ENCODE measurements at places on chromosomes 3 and 15.

DNA sequence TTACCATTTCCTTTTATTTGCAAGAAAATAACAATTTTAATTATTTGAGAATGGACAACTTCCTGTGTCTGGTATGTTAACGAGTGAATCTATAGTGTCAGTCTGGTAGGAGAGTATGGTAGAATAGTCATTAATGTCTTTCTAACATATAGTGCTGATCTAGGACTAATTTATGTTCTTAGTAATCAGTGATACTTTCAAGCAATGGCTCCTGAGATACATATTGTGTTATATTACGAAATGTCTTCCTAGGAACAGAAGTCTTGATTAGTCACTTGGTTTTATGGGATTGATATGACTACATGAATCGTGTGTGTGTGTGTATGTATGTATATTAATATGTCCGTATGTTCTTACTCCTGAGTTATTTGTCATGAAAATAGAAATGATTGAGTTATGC is 66.6 kb upstream of the PAQR5 start:
- no peak for DNase-seq

- DNase-seq = no peak
Measured at GRCh38 chr15:36334059-36334458, 245.4 kb upstream of the CDIN1 start.

DNA sequence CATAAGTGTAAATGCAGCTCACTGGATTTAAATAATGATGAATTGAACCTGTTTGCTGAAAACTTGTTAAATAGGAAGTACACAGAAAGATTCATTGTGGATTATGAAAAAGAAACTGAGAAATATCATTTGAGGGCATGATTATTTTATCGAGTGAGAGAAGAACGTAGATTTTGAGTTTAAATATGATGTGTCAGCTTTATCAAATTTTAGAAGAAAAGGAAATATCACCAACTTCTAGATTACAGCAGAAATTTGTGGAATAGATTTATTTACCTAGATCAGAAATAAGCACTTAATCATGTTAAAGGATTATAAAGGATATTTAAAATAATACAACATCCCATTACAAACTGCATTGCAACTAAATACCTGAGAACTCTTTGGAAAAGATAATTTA is 315.5 kb downstream of the ZPLD1 start:
- no peak for DNase-seq

DNA sequence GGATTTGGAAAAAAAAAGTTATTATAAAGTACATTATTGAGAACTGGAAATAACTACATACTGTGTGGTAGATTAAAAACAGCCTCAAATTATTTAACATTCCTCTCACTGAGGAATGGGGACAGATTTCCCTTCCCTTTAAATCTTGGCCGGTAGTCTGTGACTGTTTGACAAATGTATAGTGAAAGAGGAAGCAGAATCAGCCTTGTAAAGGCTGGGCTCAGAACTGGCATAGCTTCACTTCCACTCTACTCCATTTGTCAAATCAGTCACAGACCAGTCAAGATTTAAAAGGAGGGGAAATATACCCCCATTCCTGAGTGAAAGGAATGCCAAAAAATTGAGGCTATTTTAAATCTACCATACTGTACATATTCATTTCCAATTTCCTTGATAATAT is 18.2 kb upstream of the B4GALT4 start:
- no peak for DNase-seq

DNA sequence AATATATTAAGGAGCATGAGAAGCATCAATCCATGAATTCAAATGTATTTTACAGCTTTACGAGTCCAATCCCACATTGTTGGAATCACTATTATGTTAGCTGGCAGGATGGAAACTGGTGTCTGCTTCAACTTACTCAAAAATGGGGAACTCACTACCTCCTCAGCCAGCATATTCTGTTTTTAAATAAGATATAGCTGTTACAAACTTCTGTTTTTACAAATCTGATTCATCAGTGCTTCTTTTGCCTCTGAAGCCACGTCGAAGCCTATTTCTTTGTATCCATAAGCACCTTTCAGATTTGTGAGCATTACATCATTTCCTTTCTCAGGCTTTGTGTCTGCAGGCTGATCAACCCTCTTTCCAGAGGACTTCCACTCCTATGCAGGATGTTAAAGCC is 105.9 kb downstream of the TPRG1 start:
- DNase-seq = no peak

- DNase-seq = no peak
Measured at GRCh38 chr15:70114221-70114620, 16.5 kb upstream of the TLE3 start.

DNA sequence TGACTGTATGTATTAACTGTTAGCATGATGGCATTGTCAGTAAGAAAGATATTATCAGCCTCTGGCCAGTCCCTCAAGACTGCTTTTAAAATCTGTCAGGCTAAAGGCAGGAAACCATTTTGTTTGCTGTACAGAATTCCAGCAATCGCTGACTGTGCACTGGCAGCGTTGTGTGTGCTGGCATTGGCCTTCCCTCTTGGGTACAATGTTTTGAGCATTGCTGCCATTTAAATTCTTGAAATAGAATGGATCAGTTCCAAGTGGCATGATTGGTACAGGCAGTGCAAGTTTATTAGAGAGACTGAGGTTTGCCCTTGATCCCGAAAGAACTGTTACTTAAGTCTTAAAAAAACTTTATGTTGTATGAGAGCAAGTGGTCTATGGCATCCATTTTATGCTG is 788.7 kb downstream of the OTOL1 start:
- DNase-seq = no peak

DNA sequence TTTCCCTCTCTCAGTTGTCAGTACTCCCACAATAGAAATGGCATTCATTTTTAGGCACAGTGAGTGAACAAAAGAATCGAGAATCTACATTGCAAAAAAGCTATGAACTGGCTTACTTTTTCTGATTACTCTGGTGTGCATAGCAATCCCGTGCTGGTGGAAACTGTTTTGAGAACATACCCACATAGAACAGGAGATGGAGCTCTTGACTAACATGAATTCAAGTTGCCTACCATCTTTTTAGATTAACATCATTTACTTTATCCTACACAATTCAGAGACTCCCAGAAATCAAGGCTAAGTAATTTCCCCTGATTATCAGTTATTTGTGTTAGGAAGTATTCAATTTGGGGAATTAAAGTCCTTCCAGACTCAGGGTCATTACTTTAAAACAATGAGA is 326.6 kb downstream of the ARPP21 start:
- DNase-seq = no peak

DNA sequence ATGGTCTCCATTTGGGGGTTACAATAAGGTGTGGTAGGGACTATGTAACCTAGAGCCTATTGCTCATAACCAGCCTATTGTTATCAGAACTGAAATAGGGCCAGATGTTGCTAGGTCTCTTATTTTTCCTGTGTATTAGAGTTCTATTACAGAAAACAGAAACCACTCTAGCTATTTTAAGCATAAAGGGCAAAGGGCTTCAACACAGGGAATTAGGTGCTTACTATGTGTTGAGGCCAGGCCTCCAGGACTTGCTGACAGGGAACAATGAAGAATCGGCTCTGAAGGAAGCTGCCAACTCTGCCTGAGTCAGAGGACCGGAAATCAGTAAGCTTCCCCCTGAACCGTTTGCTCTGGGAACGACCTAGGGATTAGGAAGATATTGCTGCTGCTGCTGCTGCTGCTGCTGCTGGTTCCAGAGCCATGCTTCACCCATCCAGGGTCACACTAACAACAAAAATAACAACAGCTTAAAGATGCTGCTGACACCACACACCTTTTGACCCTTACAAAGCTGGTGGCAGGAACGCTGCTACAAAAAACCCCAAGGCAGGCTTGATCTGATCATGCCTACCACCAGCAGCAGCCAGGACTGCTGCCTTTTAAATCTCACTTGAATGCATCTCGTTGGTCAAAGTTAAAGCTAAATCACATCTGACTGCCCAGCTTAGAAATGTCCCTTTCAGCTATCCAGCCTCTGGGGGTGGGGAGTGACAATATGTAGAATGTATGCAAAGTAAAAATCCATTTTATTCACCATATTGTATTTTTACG is 276.9 kb upstream of the IL12A start:
- no peak for DNase-seq
